Kidney epithelial cell (primary cell): ENCODE measurements at places on chromosomes 7 and 10. TPM values are rescaled to one million over a fixed set of nuclear protein-coding genes. Genes with fewer than 3 reads are reported as not detected.

The BMPER gene
- 0.04 and 0.14 TPM in 2 replicates for total RNA-seq

The PIK3CG gene
- total RNA-seq: 0.50 and 0.75 TPM in 2 replicates

The EPO gene
- not detected in 2 replicates for total RNA-seq

The PRSS1 gene
- total RNA-seq: 1.5 and 2.1 TPM in 2 replicates

The PHKG1 gene
- 2.0 TPM in 1 of 2 replicates, not detected in the other for total RNA-seq

The HOXA9 gene
- total RNA-seq: 46.5 and 53.7 TPM in 2 replicates

The RALA gene
- 72.8 and 79.2 TPM in 2 replicates for total RNA-seq

The OR2A5 gene
- not detected in 2 replicates for total RNA-seq

The HOXA1 gene
- 2.8 and 4.3 TPM in 2 replicates for total RNA-seq

The AGR3 gene
- total RNA-seq: not detected in 2 replicates

The MAGI2 gene
- 2.5 and 5.1 TPM in 2 replicates for total RNA-seq

The CASTOR2 gene
- total RNA-seq: 9.5 and 12.2 TPM in 2 replicates

The SFRP4 gene
- 0.21 TPM in 1 of 2 replicates, not detected in the other for total RNA-seq

The MACROH2A2 gene
- 72.4 and 77.9 TPM in 2 replicates for total RNA-seq

The CHAT gene
- total RNA-seq: not detected in 2 replicates

The MYOZ1 gene
- 0.55 and 0.92 TPM in 2 replicates for total RNA-seq

The TMEM72 gene
- not detected in 2 replicates for total RNA-seq

The PCLO gene
- total RNA-seq: 4.7 and 7.4 TPM in 2 replicates

The OR6V1 gene
- total RNA-seq: not detected in 2 replicates

The XRCC2 gene
- total RNA-seq: 2.1 and 3.2 TPM in 2 replicates

The FRAT2 gene
- total RNA-seq: 10.7 and 13.6 TPM in 2 replicates

The ANAPC16 gene
- 105 and 136 TPM in 2 replicates for total RNA-seq

The GRM3 gene
- total RNA-seq: not detected in 2 replicates

The PPP1R9A gene
- total RNA-seq: 13.3 and 19.9 TPM in 2 replicates

The AKR1C4 gene
- total RNA-seq: not detected in 2 replicates

The ENO4 gene
- 0.21 and 0.82 TPM in 2 replicates for total RNA-seq

The CYP26A1 gene
- 0.14 TPM in 1 of 2 replicates, not detected in the other for total RNA-seq

The SHH gene
- total RNA-seq: 2.8 and 4.5 TPM in 2 replicates

The CTTNBP2 gene
- total RNA-seq: 4.2 and 5.3 TPM in 2 replicates

The MEPCE gene
- total RNA-seq: 29.7 and 30.0 TPM in 2 replicates

The OR9A2 gene
- total RNA-seq: not detected in 2 replicates
